ENCODE measurements at places on chromosomes 3 and 15.

GRCh38 chr3:61847784-61848462 lies 286.6 kb downstream of the PTPRG start:
- no peak for DNase-seq

DNA sequence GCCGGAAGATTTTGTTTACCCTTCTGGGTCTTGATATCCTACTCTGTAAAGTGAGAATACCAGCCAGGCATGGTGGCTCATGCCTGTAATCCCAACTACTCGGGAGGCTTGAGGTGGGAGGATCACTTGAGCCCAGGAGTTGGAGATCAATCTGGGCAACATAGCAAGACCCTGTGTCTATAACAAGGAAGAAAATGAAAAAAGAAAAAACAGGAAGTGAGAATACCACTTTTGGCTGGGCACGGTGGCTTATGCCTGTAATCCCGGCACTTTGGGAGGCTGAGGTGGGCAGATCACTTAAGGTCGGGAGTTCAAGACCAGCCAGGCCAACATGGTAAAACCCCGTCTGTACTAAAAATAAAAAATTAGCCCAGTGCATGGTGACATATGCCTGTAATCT lies 36.9 kb downstream of the SFMBT1 start:
- DNase-seq: no peak

- DNase-seq: no peak
These were observed 93.7 kb upstream of the DPPA4 start for GRCh38 chr3:109430911-109431563.

DNA sequence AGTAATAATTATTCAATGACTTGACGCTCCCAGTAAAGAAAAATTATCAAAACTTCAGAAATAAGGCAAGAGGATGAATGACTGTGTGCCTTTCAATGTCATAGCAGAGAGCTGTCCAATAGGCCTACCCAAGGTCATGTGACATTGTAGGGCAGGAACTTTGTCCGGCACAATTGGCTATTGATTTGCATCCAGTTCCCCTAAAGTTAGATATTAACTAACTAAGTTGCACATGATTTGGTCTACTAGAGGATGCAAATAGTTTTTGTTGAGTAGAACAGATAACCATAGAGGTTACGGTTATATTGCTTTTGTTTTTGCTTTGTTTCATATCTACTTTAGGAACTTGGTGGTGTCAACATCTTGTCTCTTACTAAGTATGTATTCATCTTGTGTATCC lies 127.9 kb upstream of the PFN2 start:
- DNase-seq: no peak

DNA sequence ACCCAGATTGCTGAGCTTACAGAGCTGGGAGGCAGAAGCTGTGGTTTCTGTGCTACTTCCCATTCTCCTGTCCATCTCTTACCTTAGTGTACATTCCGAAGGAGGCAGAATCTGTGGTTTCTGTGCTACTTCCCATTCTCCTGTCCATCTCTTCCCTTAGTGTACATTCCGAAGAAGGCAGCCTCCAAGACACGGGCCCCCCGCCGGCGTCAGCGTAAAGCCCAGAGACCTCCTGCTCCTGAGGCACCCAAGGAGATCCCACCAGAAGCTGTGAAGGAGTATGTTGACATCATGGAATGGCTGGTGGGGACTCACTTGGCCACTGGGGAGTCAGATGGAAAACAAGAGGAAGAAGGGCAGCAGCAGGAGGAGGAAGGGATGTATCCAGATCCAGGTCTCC lies 11.2 kb downstream of the NUTM1 start:
- no peak for DNase-seq

DNA sequence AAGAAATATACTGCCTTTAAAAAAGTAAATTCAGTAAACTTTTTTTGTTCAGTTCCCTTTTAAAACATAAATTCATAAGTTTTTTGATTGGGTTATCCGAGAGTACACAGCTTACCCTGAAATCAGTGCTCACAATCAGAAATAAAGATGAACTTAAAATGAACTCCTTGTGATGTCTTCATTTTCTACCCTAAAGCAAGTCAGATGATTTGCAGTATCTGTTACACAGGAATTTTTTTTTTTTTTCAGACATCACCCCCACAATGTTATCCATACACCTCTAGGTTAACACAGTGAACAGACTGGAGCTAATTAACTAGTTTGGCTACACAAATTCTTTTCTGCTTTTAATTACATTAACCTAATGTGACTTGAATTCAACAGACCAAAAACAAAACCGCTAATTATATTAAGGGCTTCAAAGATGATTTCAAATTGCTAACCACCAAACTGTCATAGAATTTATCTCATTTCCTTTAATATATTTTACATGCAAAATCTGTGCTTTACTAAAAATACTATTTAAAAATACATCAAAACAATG lies 1042.0 kb downstream of the ROBO1 start:
- DNase-seq: no peak

DNA sequence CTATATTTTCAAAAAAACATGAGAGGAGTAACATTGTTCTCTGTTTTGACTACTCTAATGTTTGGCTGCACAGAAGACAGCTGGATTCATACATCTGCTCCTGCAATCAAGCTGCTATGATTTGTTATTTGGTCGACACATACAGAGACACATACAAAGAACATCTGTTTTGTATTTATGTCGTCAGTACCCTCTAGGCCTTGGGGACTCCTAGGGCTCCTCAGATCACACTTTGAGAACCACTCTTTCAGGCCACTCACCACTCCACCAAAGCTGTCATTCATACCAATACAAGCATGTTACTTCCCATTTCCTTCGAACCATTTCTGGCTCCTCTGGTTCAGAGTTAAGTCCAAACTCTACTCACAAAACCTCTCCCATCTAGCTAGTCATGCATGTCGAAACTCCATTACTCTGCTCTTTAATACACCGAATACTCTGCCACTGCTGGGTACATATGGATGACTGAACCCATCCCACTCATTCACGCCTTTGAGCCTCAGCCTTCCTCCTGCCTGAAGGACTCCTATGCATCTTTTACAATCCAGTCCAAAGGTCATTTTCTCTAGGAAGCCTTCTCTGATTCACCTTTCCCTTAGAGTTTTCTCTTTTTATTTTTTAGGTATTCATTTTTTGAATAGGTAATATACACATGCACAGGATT lies 102.9 kb upstream of the ARHGEF3 start:
- no peak for DNase-seq

DNA sequence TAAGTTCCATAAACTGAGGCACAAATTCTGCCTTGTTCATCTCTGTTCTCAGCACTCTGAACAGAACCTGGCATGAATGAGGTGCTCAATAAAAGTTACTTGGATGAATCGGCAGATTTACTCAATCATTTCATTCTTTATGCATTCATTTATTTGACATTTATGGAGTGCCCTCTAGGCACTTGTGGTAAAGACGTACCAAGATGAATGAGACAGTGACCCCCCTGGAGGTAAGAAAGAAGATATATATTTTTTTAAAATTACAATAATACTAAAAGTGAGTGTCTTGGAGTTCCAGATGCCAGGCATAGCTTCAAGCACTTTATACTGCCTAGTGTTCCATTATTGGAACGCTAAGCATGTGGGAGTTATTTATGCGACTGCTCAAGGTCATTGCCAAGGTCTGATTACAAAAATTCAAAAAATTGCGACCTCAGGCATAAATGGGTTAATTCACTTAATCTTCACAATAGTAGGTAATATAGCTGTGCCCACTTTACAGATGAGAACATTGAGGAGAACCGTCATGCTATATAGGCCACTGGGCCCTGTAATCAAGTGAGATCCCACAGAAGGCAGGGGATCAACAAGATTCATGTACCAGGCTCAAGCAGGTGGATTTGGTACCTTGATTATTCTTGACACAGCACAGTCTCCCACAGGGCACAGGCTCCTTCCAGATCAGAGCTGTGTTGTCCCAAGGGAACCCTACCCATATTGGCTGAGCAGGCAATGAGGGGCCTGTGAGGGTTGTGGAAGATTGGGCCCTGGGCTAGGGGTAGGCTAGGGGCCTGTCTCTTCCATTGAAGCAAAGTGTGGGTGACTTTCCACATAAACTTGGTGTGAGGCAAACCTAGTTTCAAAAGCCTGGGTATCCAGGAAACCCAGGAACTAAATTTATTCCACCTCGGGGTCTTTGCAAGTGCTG lies 10.7 kb downstream of the XIRP1 start:
- DNase-seq: no peak

DNA sequence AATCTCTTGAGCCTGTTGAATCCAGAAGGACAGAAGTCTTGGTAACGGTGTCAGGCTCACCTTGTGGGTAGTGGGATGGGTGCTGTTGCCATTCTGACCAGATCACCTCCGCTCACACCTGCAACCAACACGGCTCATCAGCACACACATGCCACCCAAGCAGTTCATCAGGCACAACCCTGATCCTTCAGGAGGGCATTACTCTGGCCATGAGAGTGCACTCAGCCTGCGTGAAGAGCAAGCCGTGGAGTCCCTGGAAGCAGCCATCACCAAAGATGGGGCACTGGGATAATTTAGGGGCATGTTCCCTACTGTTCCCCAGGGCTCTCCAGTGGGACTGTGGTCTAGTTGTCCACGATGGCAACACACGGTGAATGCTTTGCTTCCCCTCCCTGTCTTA lies 120.5 kb downstream of the SHQ1 start:
- DNase-seq: no peak

- no peak for DNase-seq
These were observed 41.4 kb downstream of the CTDSPL2 start for GRCh38 chr15:44468709-44469385.
